Ecto neural progenitor cell (in vitro differentiated cells): ENCODE measurements at places on chromosomes 2 and 18.

DNA sequence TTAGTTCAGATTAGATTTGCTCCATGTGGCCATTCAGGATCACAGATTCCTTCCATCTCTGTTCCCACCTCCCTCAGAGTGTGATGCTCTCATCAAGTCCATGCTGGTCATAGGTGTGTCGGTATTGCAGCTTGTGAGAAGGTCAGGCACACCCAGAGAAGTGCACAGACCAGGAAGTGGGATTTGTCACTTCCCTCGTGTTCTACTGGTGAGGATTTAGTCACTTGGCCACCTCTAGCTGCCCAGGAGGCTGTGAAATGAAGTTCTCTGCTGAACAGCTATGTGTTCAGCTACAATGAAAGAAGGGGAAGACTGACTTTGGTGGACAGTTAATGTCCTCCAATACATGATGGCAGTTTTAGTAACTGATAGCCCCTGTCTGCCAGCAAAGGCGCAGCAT lies 3.5 kb upstream of the LANCL1 start:
- no peak for DNase-seq

DNA sequence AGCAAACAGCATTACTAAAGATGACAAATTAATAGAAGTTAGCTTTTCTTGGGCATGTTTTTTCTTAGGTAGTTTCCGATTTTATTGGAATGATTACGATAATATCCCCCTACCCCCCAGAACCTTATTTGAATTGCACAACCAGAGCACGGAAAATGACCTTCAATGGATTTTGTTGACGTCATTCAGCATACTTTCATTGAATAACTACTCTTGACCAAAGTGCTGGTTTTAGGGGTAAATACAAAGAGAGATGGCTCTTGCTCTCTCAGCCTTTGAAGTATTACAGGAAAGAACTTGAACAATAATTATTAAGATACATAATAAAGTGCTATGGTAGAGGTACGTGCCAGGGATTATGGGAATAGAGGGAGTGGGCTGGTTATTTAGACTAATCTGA lies 36.0 kb downstream of the VAPA start:
- no peak for DNase-seq

DNA sequence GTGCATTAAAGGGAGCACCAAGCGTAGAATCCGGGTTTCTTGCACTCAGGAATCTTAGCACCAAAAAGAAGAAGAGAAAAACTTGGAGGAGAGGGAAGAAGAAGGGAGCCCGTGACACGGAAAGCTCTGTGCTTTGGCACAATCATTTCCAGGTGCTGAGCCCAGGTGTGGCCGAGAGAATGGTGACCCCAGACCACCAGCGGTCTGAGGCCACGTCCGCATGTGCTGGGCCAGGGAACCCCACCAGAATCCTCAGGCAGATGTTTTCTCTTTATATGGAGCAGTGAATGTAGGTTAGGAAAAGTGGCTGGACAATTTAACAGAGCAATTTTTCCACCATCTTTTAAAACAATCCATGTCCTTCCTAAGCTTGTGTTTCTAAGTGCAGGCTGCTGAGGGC lies 520.9 kb downstream of the EPHA4 start:
- no peak for DNase-seq

DNA sequence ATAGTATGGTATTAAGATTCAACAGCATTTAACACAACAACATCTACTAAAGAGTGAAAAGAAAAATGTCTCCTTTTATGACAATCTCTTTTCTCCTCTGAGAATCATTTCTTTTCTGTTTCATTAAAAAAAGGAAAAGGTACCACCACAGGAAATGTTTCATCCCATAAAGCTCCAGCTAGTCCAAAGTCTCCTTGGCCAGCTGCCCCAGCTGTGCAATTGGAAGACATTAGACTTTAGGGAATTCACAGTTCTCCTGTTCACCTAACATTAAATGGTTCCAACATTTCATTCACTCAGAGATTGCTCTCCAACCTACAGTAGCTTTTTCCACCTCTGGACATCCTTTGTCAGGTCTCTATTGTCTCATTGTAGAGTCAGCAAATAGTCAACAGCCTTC lies 78.7 kb upstream of the YPEL5 start:
- DNase-seq = no peak

GRCh38 chr2:72958542-72959385 lies 41.4 kb downstream of the EMX1 start:
- DNase-seq = no peak

- no peak for DNase-seq
Observed at GRCh38 chr2:40257340-40258134, 194.4 kb downstream of the SLC8A1 start.

DNA sequence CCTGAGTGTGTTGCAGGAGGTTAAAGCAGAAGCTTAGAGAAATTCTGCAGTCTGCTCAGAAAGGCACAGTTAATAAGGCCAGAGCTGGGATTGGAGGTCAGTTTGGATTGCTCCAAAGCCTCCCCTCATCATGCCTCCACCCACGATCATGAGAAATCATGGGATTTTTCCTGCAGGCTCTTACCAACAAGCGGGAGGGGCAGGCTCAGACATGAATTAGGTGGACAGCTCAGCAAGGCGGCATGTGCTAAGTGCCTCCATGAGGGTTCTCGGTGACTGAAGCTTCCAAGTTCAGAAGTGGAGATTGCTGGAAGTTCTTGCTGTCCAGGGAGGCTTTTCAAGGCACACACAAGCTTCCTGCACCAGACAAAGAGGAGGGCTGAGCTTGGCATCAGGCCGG lies 163.8 kb downstream of the SETBP1 start:
- DNase-seq = no peak

- no peak for DNase-seq
Observed at GRCh38 chr2:96245609-96246390, 20.0 kb downstream of the TMEM127 start.

DNA sequence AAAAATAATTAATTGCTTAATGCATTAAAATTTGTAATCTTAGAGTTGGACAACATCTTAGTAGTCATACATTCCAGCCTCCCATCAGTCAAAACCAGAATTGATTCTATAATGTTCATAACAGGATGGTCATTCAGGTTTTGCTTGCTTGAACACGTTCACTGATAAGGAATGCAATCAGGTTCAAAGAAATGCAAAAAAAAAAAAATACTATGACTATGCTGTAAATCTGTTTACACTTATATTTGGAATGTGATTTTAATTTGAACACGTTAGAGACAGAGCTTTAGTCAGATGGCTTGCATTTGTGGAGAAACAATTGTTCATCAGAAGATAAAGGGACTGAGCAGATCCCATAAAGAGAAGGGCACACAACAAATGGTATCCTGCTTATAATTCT lies 131.3 kb upstream of the UNC80 start:
- no peak for DNase-seq

DNA sequence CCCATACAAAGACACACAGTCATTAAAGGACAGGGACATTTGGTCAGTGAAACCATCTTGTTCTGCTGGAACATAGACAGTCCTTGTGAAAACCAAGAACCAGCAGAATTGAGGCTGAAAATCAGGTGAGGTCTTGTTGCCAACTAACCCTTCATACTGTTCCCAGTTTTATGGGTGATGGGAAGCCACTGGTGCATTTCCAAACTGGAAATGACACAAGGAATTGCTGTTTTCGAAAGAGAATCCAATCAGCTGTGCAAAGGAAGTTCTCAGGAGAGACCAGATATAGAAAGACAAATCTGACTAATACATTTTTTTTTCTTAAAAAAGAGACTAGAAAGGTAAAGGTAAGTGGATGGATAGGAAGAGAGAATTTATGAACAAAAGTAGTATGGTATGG lies 948.2 kb downstream of the TSN start:
- no peak for DNase-seq

GRCh38 chr2:234050455-234051135 lies at the start of gene SPP2:
SPP2 (plus strand) TSS chr2:234050702; CDS start chr2:234050787, 85 bp downstream.
- DNase-seq = no peak

DNA sequence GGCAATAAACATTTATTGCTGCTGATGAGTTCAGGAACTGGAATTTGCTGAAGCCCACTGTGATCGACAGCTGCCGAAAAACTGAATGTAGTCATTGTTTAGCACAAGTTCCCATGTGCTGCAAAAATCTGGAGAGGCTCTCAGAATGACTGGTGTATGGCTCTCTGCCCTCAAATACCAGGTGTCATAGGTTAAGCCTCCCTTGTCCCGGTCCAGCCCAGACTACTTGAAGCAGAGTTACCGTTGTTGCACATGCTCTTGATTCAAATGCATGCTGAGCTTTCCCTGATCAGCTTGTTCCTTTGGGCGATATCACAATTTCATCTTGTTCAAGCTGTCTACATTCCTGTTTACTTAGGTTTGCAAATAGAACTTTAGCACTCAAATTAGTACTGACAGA lies 625.2 kb downstream of the CPS1 start:
- DNase-seq = no peak

DNA sequence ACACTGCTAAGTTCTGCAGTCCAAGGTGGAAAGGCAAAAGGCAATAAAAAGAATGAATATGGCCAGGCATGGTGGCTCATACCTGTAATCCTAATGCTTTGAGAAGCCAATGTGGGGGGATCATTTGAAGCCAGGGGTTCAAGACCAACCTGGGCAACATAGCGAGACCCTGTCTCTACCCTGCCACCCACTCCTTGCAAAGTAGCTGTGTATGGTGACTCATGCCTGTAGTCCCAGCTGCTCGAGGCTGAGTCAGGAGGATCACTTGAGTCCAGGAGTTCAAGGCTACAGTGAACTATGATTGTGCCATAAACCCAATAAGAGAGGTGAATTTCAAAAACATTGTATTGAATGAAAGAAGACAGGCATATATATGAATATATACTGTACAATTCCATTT lies 2.4 kb downstream of the MYL12B start:
- no peak for DNase-seq

DNA sequence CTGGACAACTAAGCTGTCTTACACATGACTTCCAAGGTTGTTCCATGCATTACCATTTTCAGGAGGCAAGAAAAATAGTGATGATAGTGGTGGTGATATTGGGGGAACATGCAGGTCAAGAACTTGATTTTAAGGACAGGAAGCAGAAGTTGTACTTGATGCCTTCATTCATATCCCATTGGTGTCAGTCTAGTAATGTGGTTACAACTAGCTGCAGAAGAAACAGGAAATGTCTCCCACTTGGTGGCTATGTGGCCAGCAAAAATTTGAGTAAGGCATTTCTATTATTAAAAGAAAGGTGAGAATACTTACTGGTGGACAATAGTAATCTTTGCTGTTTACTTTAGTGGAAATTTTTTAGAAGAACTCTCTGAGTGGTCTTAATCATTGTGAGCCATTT lies 103.4 kb downstream of the ALMS1 start:
- DNase-seq = no peak

GRCh38 chr2:237663517-237664110 lies 36.2 kb downstream of the LRRFIP1 start:
- DNase-seq = no peak

DNA sequence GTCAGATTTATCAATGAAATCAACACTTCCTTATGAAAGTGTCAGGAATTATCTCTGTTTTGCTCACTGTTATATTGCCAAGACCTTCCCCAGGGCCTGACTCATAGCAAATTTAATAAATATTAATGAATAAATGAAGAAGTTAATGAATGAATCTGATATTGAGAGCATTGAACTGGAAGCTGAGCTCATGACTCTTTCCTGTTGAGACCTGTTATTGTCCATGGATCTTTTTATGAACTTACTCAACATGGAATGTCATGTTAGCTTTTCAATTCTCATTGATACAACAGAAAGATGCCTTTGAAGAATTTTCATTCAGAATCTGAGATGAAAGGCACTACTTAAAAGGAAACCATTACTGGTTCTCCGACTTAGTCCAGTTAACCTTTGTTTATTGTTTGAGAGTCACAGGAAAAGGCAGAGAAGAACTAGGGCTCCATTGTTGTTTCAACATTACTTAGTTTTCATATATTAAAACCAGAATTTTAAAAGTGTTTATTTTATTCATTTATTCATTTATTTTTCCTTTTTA lies 90.4 kb upstream of the UNC80 start:
- no peak for DNase-seq

GRCh38 chr18:51091270-51091669 lies 61.3 kb downstream of the SMAD4 start:
- no peak for DNase-seq

DNA sequence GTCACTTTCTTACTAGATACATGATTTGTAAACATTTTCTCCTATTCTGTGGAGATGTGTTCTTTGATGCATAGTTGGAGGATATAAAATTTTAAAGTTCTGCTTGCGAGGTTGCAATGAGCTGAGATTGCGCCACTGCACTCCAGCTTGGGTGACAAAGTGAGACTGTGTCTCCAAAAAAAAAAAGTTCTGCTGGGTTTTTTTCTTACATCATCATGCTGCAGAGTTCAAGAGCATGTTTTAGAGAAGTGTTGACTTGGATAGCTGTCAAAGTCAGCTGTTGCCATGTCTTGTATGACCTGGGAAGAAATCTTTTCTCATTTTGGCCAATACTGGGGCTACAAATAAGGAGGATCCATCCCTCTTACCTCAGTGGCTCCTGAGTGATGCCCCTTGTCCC lies 71.3 kb downstream of the UGGT1 start:
- no peak for DNase-seq

DNA sequence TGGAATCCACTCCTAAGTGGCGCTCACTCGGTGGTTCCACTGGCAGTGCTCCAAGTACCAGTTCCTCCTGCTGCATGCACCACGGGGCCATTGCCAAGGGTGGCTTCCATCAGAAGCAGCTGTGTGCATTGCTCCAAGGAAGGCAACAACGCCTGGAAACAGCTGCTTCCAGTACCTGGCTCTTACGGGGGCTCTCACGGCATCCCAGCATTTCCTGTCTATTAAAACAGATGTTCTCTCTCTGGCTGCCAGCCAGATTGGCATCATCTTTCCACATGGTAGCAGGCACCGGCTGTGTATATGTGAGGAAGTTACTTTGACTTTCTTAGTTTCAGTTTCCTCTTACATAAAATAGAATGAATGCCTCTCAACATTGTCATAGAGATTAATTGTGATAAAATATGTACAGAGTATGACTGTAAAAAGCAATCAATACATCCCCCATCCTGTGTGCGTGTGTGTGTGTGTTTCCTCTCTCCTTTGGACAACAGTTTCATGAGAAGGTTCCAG lies 84.9 kb downstream of the CMPK2 start:
- DNase-seq = no peak

DNA sequence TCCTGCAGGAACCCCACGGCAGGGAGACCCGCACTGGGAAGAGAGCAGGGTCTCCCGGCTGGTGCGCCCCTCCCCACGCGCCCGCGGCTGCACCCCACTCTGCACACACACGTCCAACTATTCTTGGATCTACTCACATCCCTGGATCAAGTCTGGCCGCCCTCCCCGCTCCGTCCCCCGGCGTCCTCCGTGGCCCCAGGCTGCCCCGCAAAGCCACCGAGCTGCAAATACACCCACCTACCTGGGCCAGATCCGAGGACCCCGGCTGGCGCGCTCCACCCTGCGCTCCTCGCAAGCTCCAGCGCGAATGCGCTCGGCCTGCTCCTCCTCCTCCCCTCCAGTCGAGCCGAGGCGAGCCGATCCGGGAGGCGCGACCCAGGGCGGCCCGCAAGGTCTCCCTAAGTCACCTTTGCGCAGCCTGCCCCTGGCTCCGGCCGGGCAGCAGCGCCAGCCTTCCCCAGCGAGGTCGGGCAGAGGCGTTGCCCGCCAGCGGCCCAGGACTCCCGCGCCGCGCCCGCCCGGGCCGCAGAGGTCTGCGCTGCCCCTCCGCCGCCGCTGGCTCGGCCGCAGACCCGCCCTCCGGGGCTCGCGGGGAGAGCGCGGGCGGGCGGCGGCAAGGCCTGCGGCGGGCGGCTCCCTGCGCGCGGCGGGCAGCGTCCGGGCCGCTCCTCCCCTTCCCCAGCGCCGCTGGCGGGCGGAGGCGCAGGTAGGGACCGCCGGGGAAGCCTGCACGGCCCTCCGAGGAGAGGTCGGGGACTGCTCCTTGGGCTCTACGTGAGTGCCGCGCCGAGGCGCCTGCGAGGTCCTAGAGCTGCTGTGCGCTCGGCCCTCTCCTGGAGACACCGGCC lies 126.0 kb downstream of the OSBPL1A start:
- DNase-seq = peak; percentile 86
